ENCODE measurements at places on chromosomes 13 and 19.

DNA sequence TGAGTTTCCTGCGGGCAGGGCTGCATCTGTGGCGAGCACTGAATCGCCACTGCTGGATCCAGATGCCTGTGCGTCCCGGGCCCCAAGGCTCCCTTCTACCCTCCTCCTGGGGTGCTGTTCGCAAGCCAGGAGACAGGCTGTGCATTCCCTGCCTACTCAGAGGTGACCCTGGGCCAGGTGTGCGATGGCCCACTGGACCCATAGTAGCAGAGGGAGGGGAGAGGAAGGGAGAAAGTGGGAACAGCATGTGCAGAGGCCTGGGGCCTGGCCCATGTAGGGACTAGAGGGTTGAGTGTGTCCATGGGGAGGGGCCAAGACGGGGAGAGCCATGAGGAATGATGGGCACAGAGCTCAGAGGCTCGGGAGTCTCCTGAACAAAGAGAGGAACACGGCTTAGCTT, 27.3 kb downstream of the CARM1 start:
- no peak for DNase-seq

DNA sequence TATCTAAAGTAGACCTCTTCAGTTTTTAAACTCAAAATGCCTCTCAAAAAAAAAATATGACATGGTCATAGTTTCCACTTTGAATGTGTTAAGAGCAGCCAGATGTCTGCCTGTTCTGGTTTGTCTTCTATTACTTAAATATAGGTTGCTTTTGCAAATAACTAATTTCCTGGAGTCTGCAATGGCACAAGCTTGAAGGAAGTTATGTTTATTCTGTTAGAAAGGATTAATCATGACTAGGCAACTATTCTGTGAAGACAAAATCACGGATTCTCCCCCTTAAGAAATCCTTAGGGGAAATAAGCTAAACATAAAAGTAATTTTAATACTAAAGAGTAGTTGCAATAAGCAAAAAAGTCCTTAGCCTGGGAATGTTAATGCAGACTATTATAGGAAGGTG, 26.3 kb downstream of the SKA3 start:
- DNase-seq = no peak

DNA sequence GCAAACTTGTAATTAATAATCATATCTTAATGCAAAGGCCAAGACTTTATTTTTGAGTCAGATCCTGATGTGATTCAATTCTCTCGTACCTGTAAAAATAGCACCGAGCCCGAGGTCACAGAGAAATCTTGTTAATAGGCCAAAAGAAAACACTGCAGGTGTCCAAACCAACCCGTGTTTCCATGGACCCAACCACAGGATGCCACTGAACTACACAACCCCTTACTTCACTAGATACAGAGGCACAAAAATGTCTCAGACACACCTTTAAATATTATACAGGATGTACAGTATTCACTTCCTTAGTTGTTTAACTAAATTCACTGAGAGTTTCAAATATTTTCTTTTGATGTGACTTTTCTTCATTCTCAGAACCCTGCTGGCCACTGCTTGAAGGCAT, 530.9 kb downstream of the MYO16 start:
- no peak for DNase-seq

GRCh38 chr13:74243637-74244526, 109.7 kb upstream of the KLF12 start:
- no peak for DNase-seq

- DNase-seq = no peak
These were observed 12.5 kb downstream of the APBA3 start for GRCh38 chr19:3748965-3749364.

DNA sequence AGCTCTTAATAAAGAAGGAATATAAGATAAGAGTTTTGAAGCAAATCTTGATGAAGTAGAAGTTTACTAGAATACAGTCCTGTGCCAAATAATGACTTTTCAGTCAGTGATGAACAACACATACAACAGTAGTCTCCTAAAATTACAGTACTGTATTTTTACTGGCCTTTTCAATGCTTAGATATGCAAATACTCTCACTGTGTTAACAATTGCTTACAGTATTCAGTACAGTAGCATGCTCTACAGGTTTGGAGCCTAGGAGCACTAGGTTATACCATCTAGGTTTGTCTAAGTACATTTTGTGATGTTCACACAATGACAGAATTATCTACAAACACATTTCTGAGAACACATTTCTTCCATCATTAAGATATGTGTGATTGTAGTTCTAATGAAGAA, 316.7 kb upstream of the KLHL1 start:
- DNase-seq = no peak

GRCh38 chr19:29531458-29532025, 5.7 kb downstream of the VSTM2B start:
- no peak for DNase-seq

- DNase-seq = no peak
These were observed 10.4 kb downstream of the ERVK3-1 start for GRCh38 chr19:58315580-58315979.

All from KG1 (cell line).